Left kidney (tissue), 8 donors: ENCODE measurements at places on chromosomes 5 and 9.

GRCh38 chr5:177498013-177498787 is 796 bp upstream of the PDLIM7 start:
- DNase-seq = no peak

DNA sequence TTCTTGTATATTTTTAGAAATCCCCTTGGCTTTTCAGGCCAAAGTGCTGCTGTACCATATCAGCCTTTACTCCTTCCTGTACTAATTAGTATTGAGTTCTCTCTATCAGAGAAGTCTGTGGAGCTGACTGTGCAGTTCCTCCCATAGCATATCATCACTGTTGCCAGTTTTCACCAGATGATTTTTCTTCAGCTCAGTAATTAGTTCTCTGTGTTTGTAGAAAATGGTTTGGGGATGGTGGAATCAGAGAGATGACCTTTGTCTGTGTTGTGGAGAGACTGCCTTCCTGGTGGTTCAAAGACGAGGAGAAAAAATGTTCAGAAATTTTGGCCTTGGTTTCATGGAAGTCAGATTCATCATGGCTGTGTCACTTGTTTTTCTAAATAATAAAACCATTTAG is 227.5 kb upstream of the ACTBL2 start:
- no peak for DNase-seq

GRCh38 chr5:139453683-139454567 is 8.6 kb downstream of the ECSCR start:
- DNase-seq = no peak

GRCh38 chr5:180214870-180215770 is 6.1 kb upstream of the RASGEF1C start:
- DNase-seq = no peak

- DNase-seq = no peak
These were observed 694.8 kb upstream of the CDH10 start for GRCh38 chr5:25339541-25339940.

- peak; percentile 13 for DNase-seq
These were observed 239.3 kb upstream of the GRIN3A start for GRCh38 chr9:101977614-101978210.
